ENCODE measurements at places on chromosomes 13 and 19.

- no peak for DNase-seq
Measured at GRCh38 chr19:42422092-42422900, 4.9 kb downstream of the LIPE start.

GRCh38 chr19:13164343-13165161, 14.3 kb downstream of the IER2 start:
- DNase-seq, result no peak

- no peak for DNase-seq
Measured at GRCh38 chr13:68386808-68387207, 1156.7 kb upstream of the PCDH9 start.

DNA sequence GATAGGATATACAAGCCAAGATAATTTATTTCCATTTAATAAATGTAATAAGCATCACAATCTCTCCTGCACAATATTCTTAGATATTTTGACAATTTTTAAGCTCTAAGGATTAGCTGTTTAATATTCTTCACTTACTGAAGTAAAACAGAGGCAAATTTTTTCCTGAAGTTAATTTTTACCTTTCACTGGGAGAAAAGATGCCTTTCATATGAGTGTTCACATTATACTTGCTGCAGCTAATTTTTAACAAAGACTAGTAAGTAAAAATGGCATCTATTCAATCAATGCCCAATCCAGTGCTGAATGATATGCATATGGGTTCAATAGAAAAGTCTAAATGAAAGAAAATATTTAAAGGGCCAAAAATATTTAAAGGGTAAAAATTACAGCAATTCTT, 377.2 kb upstream of the GPC6 start:
- DNase-seq, result no peak

GRCh38 chr13:114099918-114100445, 32.4 kb downstream of the RASA3 start:
- DNase-seq, result no peak

- no peak for DNase-seq
Measured at GRCh38 chr13:23411220-23411619, 22.3 kb downstream of the SACS start.

GRCh38 chr13:106299621-106300020, 235.8 kb downstream of the EFNB2 start:
- DNase-seq, result no peak

DNA sequence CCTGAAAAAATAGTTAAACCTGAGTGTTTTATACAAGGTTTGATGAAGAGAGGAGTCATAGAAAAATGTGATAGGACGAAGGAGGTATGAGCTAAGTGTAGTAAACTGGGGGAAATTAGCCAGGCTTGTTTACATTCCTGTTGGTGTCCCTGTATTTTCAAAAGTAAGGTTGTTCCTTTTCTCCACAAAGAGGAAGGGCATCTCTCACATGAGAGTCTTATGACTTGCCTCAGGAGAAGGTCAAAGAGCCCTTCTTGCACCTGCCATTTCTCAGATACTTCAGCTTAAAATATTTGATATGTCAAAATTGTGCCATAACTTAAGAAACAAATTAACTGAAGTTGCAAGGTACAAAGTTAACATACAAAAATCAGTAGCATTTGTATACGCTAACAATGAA, 3.6 kb upstream of the N4BP2L2 start:
- DNase-seq, result no peak

- DNase-seq, result peak; percentile 80
Measured at GRCh38 chr19:58400316-58400915, 5.0 kb downstream of the RNF225 start.

GRCh38 chr19:19010551-19010950, 22.8 kb downstream of the SUGP2 start:
- DNase-seq, result no peak

DNA sequence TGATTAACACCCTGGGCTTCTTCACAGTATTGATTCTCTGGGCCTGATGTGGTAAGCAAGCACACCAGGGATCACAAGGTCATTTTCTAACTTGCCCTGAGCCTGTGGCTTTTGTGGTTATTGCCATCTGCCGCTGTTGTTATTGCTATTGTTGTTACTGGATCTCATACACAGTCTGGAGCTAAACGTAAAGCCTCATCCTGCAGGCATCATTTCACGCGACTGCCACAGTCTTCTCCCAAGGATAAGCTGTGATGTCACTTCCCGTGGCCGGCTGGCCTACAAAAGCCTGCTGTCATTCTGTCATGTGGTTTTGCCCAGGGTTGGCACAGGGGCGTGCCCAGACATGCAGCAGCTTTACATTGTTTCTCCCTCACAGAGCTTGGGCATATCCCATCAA, 154.0 kb upstream of the GPR12 start:
- no peak for DNase-seq

DNA sequence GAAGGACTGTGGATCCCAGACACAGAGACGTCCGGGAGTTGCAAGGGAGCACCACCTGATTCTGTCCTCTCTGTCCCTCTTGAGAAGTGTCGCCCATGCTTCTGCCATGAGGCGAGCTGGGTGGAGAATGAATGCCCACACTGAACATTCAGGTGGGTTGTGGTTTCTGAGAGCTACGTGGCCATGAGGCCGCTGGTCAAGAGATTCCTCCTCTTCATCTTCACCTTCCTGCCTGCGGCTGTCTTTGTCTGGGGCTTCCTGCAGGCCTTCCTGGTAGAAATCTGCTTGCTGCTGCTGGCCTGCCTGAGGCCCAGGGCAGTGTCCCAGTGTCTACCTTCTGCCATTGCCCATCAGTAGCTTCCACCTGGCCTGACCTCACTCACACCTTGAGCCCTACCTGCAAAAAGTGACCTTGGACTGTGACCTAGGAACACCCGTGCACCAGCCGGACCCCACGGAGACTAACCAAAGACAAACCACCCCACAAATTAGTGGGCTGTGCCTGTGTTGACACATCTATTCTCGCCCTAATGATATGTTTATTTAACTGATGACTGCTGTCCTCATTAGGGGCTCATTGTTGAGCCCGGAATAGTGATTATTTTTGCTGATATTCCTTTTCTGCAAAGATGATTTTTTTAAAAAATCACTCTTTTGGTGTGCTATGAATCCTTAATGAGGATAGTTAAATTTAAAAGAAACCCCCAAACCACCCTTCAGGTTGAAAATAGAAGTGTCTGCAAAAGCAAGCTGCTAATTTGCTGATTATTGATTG, 38.7 kb upstream of the ZNF536 start:
- no peak for DNase-seq

- DNase-seq, result no peak
Measured at GRCh38 chr19:18392926-18393325, 4.5 kb downstream of the LRRC25 start.

- peak; percentile 14 for DNase-seq
Measured at GRCh38 chr13:88288326-88288725, 617.2 kb downstream of the SLITRK5 start.

- no peak for DNase-seq
Measured at GRCh38 chr19:51507640-51508058, 6.0 kb upstream of the SIGLEC12 start.

GRCh38 chr19:289651-290371, 1.4 kb downstream of the PLPP2 start:
- DNase-seq, result no peak

Data from NCI-H446 (cell line).